Stimulated activated CD8-positive, alpha-beta memory T cell treated with anti-CD3 and anti-CD28 coated beads, Interleukin-15, amount 100 ng/mL, for 48 hours (primary cell): ENCODE measurements at places on chromosomes 7 and 10.

- DNase-seq = no peak
Measured at GRCh38 chr7:105216786-105217185, 171.9 kb downstream of the SRPK2 start.

GRCh38 chr10:113681533-113682470, 2.1 kb downstream of the CASP7 start:
- DNase-seq = no peak

DNA sequence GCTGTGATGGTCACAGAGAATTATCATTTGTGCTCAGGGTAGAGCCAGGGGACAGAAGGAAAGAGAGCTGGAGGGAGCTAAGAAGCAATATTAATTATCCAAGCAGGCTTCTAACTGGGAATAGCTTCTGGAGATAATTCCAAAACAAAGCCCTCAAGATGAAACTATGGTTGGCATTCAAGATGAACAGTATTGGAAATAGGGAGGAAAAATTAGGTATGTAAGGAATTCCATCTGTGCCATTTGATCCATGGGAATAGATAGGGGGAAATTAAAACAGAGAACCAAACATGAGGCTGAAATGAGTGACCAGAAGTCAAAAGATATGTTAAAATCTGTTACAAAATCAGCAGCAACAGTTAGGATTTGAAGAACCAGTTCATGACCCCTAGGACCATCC, 75.3 kb downstream of the NDUFB2 start:
- DNase-seq = no peak

DNA sequence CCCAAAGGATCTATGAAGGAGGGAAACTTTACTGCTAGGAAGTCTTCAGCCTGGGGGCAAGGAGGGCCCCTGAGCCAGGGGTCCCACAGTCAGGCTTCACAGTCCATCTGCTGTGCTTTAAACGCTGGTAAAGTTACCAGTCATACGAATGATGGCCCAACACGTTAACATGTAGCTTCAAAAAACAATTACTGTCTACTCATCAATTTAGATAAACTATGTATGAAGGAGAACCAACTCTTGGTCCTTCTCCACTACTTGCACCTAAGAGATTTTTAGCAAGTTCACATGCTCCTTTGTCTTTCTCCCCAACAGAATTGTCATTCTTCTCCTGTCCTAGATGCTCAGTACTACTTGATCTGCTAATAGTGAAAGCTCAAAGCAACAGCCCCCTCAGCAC, 16.6 kb downstream of the JCAD start:
- no peak for DNase-seq

DNA sequence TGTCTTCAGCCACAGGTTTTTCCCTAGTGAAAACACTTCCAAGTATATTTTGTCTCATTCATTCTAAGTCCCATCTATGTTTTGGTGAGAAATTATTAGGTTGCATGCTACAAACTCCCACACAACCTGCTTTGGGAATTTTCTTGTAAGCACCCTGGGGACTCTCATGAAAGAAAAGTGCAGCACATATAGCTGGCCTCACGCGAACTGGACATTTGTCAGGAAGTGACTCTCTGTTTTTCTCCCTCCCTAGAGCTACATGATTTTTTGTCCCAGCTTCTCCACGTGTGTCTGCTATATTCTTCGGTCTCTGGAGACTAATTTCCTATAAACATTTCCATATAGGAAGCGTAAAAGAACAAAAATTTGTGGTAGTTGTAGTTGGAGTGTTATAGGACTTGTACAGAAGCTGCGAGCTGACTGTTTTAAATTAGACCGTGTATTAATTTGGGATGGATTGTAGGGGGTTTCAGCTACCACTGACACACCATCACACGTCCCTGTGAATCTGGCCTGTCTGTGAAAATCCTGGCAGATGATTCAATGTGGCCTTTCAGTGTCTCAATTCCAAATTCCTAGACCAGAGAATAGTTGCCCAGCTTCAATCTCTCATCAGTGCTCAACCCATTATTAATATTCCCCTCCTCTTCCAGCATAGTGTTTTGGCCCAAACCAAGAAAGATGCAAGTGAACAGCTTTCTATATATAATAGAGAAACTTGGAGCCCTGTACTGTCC, 40.2 kb downstream of the ARL4A start:
- no peak for DNase-seq

DNA sequence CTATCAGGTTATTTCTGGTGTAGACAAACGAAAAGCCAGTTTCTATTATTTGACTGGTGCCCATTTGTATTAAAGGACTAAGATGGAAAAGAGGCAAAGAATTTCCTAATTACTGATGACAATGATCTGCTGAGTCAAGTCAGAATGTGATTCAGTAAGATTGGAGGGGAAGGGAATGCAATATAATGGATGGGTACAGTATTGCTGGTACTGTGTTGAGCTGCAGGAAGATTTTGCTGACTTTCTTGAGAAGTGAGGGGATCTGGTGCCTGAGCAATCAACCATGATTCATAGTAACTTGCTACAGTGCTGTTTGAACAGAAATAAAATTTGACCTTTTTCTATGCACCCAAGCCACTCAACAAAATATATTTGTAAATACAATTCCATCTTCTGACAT, 139.1 kb upstream of the RHEB start:
- no peak for DNase-seq
